ENCODE measurements at places on chromosomes 6 and 20. TPM values are rescaled to one million over a fixed set of nuclear protein-coding genes. Genes with fewer than 3 reads are reported as not detected.

SLC2A10 gene
- 12.4 TPM for total RNA-seq

MPIG6B gene
- not detected for total RNA-seq

PTPRT gene
- total RNA-seq: 2.3 TPM

SMOC2 gene
- 0.20 TPM for total RNA-seq

PNLDC1 gene
- not detected for total RNA-seq

KIF25 gene
- 1.3 TPM for total RNA-seq

BLOC1S5 gene
- 10.1 TPM for total RNA-seq

CTAGE9 gene
- total RNA-seq: not detected

RBPJL gene
- total RNA-seq: not detected

ASXL1 gene
- total RNA-seq: 98.6 TPM

SGK2 gene
- total RNA-seq: 1.6 TPM

NKAPL gene
- 0.42 TPM for total RNA-seq

HLA-F gene
- total RNA-seq: 3.5 TPM

RHAG gene
- total RNA-seq: not detected

PACRG gene
- 0.42 TPM for total RNA-seq

CENPQ gene
- total RNA-seq: 13.9 TPM

LGSN gene
- not detected for total RNA-seq

EEF1A2 gene
- 12.1 TPM for total RNA-seq

All from endodermal cell (in vitro differentiated cells).